ENCODE measurements at places on chromosomes 13 and 19.

DNA sequence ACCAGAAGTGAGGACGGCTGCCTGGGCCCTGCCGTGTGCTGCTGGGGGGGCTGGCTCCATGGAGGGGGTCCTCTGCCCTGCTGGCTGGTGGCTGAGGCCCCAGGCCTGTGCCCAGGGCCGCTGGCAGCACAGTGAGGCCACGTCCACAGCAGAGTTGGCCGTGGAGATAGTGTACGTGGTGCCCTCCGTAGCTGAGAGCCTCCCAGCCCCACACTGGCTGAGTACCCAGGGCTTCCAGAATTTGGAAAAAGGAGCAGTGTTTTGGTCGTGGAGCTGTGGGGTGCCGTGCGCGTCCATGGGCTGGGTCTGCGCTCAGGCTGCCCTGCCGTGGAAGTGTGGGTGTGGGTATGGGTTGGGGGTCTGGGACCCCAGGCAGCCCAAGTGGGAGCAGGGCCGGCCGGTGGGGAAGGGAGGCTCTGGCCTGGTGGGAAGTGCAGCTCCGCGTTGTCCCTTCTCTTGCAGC is 5.9 kb downstream of the PTBP1 start:
- peaks cover 12% of the 10 kb centered on the region for H3K4me1 ChIP-seq
- peaks cover 34% of the 10 kb centered on the region for H3K36me3 ChIP-seq
- no peak for DNase-seq
- H3K27me3 ChIP-seq: no peaks in the 10 kb centered on the region
- H3K4me3 ChIP-seq: no peak overlapping the region

DNA sequence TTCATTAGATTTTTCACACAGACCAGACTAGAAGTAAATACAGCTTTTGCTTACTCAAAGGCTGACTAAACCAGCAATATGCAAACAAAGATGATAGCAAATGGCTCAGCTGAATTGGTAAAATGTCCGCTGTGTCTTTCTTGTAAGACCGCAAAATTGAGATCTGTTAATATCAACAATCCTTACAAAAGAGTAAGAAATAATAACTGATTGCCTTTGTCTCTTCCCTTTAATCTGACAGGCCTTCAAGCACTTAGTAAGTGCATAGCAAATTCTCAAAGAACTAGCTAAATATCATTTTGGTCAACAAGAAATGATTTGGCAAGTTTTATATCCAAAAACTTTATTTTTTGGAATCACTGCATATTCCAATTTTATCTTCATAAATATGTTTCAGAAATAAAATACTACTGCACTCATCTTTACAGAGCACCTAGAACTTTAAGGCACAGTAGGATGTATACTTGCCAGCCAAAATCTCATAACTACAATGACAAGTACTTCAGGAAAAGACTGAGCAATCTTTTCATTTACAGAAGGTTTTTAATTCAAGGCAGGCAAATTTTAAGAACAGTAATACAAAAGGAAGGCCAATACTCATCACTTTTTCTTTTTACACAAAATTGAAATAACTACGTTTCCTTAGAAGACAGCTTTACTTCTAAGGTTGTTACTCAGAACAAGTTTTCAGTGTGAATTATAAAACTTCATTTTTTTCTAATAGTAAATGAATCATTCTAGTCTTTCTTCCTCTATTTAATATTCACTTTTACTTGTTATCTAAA is 1.1 kb downstream of the ELF1 start:
- H3K4me1 ChIP-seq: peaks cover 2% of the 10 kb centered on the region
- DNase-seq: no peak
- peaks cover 4% of the 10 kb centered on the region for H3K36me3 ChIP-seq
- H3K27ac ChIP-seq: no peak overlapping the region
- no peak overlapping the region for H3K4me3 ChIP-seq

DNA sequence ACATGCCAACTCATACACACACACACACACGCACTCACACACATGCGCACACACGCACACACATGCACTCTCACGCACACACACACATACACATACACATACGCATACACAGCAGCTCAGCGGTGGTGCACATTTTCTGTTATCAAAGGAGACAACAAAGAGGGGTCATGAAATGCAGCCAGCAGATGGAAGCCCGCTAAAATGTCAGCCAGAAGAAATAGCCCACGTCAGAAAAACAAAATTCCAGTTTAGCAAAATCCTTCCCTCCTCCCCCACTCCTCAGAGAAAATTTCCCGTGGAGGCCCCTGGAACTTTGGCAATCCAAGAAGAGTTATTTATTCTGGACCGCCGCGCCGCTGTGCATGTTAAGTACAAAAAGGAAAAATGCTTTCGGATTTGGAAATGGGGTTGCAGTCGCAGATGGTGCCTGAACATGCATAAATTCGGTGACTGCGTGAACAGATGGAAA is 114.6 kb upstream of the VSTM2B start:
- no peaks in the 10 kb centered on the region for H3K4me1 ChIP-seq
- H3K27ac ChIP-seq: no peak overlapping the region
- DNase-seq: peak; percentile 70
- H3K36me3 ChIP-seq: no peaks in the 10 kb centered on the region

DNA sequence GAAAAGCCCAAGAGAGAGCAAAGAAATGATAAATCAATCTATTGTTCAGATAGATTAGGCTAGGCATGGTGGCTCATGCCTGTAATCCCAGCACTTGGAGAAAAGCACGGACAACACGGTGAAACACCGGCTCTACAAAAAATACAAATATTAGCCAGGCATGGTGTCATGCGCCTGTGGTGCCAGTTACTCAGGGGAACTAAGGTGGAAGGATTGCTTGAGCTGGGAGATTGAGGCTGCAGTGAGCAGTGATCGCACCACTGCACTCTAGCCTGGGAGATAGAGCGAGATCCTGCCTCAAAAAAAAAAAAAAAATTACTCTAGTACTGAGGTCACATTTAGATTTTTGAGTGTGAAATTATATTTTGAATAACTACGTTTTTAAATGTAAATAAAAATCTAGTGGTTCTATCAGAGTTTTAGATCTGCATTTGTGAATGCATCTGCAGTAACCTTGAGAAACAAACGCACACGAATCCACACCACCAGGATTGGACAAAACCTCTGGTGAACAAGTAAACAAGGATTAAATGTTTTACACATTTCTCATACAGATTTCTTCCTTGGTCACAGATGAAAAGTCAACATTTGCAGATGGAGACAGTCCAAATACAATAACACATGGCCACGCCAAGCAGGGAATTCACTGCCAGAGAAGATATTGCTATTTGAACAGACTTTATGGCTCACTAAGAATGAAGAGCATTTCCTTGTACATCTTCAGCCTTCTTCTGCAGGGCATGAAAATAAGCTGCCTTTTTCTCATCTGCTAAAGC is 917.6 kb downstream of the PCDH9 start:
- DNase-seq: peak; percentile 64
- no peak overlapping the region for H3K27ac ChIP-seq
- H3K4me3 ChIP-seq: no peak overlapping the region
- H3K36me3 ChIP-seq: no peaks in the 10 kb centered on the region

DNA sequence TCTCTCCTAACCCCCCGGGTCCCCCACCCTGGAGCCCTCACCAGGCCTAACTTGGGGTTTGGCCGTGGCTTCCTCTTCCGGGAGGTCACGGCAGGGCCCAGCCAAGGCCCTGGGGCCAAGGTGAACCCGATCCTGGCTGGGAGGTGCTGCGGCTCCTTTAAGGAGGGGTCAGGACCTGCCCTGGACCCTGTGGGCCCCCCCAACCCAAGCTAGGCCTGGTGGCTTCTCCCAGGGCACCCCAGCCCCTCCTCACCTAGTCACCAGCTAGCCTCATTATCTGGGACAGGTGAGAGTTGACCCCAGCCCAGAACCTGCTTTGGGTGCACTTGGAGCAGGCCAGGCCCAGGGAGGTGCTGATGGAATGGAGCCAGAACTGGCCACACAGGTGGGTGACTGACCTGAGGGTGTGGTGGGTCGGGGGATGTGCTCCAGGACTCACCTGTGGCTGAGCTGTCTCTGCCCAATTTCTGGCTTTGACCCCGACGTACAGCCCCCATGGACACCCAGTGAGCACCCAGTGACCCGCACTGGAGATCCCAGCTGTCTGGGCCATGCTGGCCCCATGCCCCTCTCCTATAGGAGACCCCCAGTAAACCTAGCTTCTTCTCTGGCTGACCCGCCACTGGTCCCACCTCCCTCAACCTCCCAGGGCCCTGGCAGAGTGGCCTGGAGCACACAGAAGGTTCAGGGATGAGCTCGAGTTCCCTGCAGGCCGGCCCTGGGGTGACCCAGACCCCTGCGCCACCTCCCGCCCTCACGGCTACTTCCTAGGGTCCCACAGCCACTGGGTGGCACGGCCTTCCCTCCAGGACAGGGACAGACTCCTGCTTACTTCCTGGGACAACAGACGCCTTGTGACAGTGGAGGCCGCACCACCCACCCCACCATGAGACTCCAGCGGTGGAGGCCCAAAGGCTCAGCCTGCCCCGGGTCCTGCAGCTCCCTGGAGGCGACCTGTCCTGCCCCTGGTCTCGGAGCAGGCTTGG is 6.7 kb upstream of the MKNK2 start:
- no peak overlapping the region for H3K27ac ChIP-seq
- H3K27me3 ChIP-seq: no peaks in the 10 kb centered on the region
- peaks cover 5% of the 10 kb centered on the region for H3K4me1 ChIP-seq

GRCh38 chr13:23146006-23146405 is 34.8 kb upstream of the SGCG start:
- H3K4me1 ChIP-seq: no peaks in the 10 kb centered on the region
- no peaks in the 10 kb centered on the region for H3K27me3 ChIP-seq
- H3K27ac ChIP-seq: no peak overlapping the region
- no peak for DNase-seq

GRCh38 chr13:44298314-44298713 is 75.3 kb upstream of the SERP2 start:
- no peak overlapping the region for H3K27ac ChIP-seq
- H3K4me1 ChIP-seq: peaks cover 14% of the 10 kb centered on the region
- H3K27me3 ChIP-seq: no peaks in the 10 kb centered on the region
- no peaks in the 10 kb centered on the region for H3K36me3 ChIP-seq
- no peak overlapping the region for H3K4me3 ChIP-seq

DNA sequence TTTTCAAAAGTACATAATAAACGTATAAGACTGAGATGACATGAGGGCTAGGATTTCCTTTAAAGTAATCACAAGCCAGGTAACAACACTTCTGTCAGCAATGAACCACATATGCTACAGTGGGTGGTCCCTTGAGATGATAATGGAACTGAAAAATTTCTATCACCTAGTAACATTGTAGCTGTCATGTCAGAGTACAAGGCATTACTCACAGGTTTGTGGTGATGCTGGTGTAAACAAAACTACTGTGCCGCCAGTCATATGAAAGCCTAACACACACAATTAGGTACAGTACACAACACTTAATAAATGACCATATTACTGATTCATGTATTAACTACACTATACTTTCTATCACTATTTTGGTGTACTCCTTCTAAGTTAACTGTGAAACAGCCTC is 36.8 kb downstream of the MIPEP start:
- peaks cover 3% of the 10 kb centered on the region for H3K36me3 ChIP-seq
- no peaks in the 10 kb centered on the region for H3K27me3 ChIP-seq
- no peak overlapping the region for H3K27ac ChIP-seq
- no peak overlapping the region for H3K4me3 ChIP-seq
- DNase-seq: no peak
- peaks cover 6% of the 10 kb centered on the region for H3K4me1 ChIP-seq

GRCh38 chr13:62320129-62321108 is 904.8 kb upstream of the PCDH20 start:
- no peak overlapping the region for H3K27ac ChIP-seq
- H3K36me3 ChIP-seq: no peaks in the 10 kb centered on the region
- H3K4me1 ChIP-seq: no peaks in the 10 kb centered on the region

DNA sequence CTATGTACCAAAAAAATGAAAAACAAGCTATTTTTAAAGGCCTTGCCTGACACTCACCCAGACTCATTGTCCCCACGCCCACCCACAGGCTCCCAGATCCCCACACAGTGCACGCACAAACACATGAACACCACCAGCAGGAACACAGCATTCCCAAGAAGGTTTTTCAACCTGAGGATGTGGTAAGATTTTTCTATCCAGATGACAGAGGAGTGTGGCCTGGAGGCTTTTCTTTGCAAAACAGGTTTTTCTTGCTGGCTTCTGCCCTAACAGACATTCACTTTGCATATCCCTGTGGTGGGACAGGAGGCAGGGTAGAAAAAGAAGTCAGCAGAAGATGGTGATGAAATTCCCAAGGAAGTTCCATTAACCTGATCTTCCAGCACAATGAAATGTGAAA is 97.8 kb downstream of the KLF12 start:
- no peak overlapping the region for H3K4me3 ChIP-seq
- no peak overlapping the region for H3K27ac ChIP-seq
- peaks cover 17% of the 10 kb centered on the region for H3K4me1 ChIP-seq
- DNase-seq: peak; percentile 44
- no peaks in the 10 kb centered on the region for H3K36me3 ChIP-seq
- H3K27me3 ChIP-seq: no peaks in the 10 kb centered on the region

- H3K27ac ChIP-seq: no peak overlapping the region
- no peaks in the 10 kb centered on the region for H3K36me3 ChIP-seq
Measured at GRCh38 chr13:79675931-79676660, 195.1 kb downstream of the NDFIP2 start.

DNA sequence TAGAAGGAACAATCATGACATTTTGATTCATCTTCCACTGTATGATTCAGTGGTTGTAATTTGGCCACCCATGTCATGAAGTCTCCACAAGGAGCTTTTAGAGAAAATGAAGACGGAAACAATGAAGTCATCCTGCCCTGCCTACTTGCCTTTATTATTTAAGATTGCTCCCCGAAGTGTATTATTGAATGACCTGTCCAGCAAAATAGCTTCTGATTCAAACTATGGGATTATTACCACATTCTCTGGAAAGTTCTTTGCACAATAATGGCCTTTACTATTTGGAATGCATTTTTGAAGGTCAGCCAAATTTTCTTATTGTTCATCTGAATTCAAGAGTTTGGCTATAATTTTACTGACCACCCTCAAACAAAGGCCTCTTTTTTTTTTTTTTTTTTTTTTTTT is 77.8 kb upstream of the RFC3 start:
- no peak overlapping the region for H3K4me3 ChIP-seq
- DNase-seq: no peak
- peaks cover 5% of the 10 kb centered on the region for H3K4me1 ChIP-seq
- H3K36me3 ChIP-seq: no peaks in the 10 kb centered on the region
- H3K27me3 ChIP-seq: no peaks in the 10 kb centered on the region
- H3K27ac ChIP-seq: no peak overlapping the region

GRCh38 chr13:103941506-103942140 is 875.4 kb upstream of the SLC10A2 start:
- peak; percentile 50 for DNase-seq
- no peaks in the 10 kb centered on the region for H3K36me3 ChIP-seq
- H3K27me3 ChIP-seq: no peaks in the 10 kb centered on the region

DNA sequence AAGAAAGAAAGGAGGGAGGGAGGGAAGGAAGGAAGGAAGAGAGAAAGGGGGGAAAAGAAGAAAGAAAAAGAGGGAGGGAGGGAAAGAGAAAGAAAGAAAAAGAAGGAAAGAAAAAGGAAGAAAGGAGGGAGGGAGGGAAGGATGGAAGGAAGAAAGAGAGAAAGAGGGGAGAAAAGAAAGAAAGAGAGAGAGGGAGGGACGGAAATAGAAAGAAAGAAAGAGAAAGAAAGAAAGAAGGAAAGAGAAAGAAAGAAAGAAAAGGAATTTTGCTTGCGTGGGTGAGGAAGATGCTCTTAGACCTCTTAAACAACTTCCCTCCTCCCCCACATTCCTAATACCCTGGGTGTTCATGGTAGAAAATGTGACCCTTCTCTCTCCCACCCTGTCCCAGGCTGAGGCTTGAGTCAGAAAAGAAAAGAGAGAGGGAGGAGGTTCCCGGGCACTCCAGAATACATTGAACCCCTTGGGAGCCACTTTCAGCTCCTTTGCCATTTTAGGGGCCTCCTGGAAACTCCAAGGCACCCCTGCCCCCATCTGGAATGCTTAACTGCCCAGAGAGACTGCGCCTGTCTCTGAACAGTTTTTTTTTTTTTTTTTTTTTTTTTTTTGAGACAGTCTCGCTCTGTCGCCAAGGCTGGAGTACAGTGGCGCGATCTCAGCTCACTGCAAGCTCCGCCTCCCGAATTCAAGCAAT is 9.2 kb upstream of the KANK3 start:
- no peak overlapping the region for H3K4me3 ChIP-seq
- DNase-seq: peak; percentile 33
- no peaks in the 10 kb centered on the region for H3K36me3 ChIP-seq
